ENCODE measurements at places on chromosomes 1 and 21.

GRCh38 chr1:241077386-241078147, 279.4 kb downstream of the RGS7 start:
- no peak for DNase-seq

DNA sequence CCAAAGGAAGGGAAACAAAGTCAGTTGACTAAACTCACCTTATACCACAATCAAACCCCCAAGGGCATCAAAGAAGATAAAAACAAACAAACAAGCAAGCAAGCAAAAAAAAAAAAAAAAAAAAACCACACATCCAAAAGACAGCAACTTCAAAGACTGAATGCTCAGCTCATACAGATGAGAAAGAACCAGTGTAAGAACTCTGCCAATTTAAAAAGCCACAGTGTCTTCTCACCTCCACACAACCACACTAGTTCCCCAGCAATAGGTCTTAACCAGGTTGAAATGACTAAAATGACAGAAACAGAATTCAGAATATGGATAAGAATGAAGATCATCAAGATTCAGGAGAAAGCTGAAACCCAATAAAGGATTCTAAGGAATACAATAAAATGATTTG, 193.4 kb downstream of the FAF1 start:
- no peak for DNase-seq

DNA sequence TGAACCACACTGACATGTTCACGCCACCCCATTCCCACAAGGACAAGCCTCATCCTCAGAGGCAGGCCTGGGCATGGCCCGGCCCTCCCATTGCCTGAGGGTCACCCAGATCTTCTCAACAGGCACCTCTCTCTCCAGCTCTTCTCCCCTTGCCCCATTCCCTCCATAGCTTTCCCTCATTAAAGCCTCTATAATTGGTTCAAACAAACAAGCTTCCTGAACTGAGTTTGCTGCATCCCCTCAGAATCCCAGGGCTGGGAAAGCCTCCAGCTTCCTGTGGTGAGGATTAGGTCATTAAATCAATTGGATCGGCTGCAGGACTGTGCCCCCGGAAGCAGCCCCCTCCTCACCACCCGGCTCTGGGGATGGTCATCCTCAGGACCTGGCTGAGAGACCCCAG, 18.9 kb downstream of the CTNNBIP1 start:
- DNase-seq: no peak

DNA sequence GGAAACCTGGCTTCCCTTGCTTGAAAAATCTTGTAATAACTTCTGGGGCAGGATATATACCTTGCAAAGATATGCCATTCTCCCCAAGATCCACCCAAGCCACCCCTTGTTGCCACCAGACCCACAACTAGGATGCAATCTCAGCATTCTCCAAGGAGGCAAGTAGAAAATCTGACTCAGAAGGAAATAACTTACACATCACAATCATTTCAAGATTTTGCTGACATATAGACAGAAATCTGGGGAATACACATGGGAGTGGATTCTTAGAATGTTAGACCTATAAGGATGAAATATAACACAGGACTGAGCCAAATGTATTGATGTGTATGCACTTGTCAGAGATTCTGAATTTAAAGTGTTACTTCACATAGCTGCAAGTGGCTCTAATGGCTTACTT, 14.8 kb upstream of the ZDHHC18 start:
- no peak for DNase-seq

DNA sequence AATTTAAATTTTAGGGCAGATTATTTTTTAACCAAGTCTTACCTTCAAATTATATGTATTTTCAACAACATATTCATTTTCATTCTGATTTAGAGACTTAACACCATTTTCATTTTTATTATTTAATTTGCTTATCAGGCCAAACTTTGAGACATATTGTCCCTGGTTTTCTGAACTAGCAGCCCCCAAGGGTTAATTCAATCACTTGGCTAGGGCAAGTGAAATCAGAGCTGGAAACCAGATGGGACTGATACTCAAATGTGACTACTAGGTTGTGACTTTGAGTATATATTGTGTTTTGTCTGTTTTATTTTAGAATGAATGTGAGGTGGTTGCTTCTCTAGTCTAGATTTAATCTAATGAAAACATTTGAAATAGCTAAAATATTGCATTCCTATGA, 198.9 kb upstream of the PTGFR start:
- DNase-seq: no peak

- no peak for DNase-seq
Observed at GRCh38 chr1:46523496-46524353, 27.7 kb downstream of the KNCN start.

DNA sequence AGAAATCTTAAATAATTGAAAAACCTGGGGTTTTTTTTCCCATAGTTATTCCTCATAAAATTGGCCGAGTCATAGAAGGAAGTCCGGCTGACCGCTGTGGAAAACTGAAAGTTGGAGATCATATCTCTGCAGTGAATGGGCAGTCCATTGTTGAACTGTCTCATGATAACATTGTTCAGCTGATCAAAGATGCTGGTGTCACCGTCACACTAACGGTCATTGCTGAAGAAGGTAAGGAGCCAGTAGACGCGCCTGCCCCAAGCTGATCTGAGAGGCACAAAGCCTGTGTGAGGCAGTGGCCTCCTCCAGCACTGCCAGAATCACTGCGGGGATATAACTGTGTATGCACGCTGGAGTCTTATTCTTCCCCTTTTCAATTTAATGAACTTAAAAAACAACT, 100.3 kb downstream of the PHTF1 start:
- DNase-seq: no peak

GRCh38 chr1:176033881-176034280, 173.2 kb downstream of the COP1 start:
- no peak for DNase-seq

- no peak for DNase-seq
Observed at GRCh38 chr1:233873666-233874065, 30.8 kb upstream of the SLC35F3 start.

DNA sequence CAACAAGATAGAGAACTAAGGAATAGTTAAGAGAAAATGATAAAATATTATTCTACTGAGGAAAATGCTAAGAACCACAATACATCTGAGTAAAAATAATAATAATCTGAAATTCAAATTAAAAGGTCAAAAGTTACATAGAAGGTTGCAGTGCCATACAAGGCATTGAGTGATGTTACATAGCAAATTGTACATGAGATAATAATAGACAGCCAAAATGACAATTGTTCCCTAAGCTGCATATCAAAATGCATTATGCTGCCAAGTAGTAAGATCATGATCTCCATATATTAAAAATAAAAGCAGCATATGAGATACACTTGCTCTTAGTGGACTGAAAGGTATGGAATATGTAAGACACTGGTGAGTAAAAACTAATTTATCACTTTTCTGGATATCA, 547.7 kb downstream of the KCNT2 start:
- no peak for DNase-seq

DNA sequence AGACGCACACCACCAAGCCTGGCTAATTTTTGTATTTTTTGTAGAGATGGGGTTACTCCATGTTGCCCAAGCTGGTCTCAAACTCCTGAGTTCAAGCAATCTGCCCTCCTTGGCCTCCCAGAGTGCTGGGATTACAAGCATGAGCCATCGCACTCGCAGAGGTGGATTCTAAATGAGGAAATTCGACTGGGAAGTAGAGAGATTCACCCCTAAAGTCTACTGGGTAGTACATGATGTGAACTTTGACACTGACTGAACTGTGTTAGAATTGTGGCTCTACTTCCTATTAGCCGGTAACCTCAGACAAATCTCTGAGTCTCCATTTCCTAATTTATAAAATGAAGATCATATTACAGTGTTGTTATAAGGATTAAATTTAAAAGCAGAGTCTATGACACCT, 276.0 kb upstream of the NR5A2 start:
- DNase-seq: no peak

DNA sequence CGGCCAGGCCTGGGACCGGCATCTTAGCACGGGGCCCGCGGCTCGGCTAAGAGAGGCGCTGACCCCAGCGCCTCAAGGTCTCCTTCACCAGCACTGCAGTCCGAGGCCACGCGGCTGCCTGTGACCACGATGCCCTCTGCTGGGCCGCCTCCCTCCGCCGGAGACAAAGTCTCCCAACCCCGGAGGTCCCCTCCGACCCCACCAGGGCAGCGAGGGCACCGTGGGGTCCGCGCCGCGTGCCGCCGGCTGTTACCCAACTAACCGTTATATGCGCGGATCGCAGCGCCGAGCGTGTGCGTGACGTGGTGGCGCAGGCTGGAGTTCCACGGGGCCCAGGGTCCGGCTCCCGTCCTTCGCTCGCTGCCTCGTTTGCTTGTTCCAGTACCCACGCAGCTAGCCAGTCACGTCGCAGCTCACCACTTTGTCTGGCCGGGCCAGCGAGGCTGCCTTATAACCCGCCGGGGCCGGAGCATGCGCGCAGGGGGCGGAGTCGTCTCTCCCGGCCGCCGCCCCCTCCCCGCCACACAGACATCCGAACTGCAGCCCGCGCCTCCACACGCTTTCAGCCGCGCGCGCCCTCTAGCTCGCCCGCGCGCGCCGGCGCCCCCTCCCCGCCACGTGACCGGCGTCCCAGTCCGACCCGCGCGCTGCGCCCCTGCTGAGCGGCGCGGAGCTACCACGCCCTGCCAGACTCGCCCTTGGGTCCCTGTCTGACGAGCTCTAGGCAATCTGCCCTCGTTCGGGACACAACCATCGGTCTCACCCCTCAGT, at the start of gene SLC16A1:
TSS of gene SLC16A1 (minus strand) at position 424 of the 771 bp plus-strand sequence. CDS start 26,888 bp downstream, outside the sequence.
- peak; percentile 97 for DNase-seq

DNA sequence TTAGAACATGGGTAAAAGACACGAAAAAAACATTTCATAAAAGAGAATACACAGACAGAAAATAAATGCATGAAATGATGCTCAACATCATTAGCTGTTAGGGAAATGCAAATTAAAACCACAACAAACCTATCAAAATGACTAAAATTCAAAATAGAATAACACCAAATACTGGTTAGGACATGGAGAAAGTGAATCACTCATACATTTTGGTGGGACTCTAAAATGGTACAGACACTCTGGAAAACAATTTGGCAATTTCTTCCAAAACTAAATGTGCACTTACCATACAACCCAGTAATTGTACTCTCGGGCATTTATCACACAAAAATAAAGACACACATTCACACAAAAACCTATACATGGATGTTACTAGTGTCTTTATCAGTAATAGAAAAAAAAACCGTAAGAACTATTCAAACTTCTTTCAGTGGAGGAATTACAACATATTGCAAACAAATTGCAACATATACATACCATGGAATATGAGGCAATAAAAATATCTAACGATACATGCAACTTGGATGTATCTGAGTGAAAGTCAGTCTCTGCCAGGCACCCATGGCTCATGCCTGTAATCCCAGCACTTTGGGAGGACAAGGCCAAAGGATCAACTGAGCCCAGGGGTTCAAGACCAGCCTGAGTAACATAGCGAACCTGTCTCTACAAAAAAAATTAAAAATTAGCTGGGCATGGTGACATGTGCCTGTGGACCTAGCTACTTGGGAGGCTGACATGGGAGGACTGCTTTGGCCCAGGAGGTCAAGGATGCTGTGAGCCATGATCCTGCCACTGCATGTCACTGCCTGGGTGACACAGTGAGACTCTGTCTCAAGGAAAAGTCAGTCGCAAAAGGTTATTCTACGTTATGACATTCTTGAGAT, 19.6 kb downstream of the HSF2BP start:
- DNase-seq: no peak

- no peak for DNase-seq
Observed at GRCh38 chr1:213598263-213598662, 389.5 kb upstream of the PROX1 start.

DNA sequence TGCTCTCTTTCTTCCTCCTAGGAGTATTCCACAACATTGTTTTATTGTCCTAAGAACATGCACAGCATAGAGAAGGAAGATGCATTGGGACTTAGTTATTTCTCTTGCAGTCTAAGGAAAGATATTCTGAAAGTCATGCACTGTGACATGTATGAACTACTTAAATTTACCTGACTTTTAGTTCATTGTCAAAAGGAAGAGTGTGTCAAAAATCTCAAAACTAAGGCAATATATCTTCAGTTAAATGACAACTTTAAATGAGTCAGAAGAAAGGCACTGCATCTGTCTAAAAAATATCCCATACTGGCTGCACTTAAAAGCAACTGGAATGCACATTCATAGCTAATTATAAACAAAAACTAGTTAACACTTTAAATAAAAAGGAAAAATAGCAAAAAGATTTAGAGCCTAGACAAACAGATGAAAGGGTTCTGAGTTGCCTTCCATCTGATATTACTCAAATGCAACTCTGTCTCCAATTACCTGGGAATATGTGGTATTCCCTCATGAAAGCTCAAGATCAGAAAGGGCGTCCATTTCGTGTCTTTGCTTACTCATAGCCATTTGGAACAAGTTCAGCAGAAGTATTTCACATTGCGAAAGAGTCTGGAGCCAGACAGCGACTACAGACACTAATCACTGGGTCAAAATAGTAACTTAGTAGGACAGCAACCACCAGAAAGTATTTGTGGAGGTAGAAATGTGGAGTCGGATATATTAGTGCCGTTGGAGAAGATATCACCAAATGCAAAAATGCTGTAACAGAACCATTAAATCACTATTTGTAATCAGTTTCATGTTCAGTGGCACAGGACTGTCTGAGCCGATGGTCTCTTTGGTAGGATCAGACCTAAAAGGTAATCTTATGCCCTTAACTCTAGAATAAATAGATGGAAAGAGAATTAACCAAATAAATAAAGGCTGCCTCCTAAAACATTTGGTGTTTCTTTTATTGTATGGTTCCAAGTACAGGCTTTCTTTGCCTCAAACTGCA, 225.7 kb downstream of the GREM2 start:
- no peak for DNase-seq

GRCh38 chr1:186618401-186619170, 61.6 kb downstream of the PTGS2 start:
- DNase-seq: peak; percentile 92

DNA sequence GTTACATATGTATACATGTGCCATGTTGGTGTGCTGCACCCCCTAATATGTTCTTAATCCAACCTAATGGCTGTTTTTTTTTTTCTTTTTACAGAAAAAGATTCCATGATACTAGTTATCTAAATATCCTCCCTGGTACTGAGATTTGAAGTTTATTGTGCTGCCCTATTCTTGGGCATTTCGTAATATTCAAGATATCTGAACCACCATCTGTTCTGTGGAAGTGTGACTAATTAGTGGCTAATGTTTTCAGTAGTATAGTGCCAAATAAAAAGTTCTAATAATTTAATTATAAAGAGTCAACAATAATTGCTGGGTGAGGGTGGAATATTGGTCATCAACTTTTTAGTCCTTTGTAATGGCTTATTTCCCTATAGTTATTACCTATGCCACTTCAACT, 217.5 kb downstream of the GABPA start:
- no peak for DNase-seq

All from GM12865 (cell line).